ENCODE measurements at places on chromosomes 4 and X.
A peak's percentile ranks its signal among the peaks of the same experiment; 100 is the strongest.

- DNase-seq: no peak
Observed at GRCh38 chr4:187366530-187366929, 629.0 kb upstream of the ZFP42 start.

- DNase-seq: no peak
Observed at GRCh38 chr4:189804894-189805293, 135.8 kb upstream of the FRG1 start.

DNA sequence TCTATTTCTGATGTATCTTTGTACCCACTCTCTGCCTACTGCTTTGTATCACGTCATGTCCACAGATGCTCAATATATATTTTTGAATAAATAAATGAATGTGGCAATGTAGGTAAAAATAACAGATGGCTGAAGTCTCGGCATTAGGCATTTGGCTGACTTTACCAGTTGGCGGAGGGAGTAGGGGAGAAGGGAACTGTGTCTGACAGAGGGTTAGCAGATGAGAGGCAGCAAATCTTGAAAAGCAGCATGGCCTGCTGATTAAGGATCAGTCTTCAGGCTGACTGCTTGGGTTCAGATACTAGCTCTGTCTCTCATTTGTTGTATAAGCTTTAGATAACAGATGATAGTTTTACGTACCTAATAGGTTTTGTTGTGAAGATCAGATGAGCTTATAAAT is 31.9 kb upstream of the RASGEF1B start:
- DNase-seq: no peak

GRCh38 chr4:105344141-105344540 is 129.7 kb downstream of the PPA2 start:
- DNase-seq: no peak

DNA sequence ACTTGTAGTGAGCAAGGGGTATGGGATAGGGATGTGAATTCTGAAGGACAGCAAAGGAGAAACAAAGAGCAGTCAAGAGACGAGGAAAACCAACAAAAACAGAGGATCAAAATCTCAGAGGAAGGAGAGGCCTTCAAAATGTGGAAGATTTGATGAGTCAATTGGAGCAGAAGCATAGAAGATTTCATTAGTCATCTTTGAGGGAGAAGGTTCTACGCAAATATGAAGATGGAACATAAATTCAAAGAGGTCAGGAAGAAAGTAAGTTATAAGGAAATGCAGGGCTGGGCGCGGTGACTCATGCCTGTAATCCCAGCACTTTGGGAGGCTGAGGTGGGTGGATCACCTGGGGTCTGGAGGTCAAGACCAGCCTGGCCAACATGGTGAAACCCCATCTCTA is 35.4 kb downstream of the MID2 start:
- no peak for DNase-seq

DNA sequence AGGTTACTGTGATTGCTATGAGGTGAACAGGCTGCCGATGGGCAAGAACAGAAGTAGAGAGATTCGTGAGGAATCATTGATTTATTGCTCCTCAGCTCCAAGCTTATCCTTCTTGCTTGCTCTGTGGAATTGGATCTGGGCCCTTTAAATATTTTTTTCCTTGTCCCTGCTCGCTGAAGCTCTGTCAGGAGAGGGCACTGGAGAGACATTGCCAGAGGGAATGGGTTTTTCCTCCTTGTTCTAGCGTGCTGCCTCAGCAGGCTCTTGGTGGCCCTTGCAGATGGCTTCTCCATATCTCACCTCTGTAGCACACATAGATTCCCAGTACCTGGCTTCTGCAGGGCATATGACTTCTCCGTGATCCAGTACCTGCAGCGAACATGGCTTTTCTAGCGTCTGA is 67.4 kb downstream of the CNGA2 start:
- DNase-seq: no peak

- DNase-seq: no peak
Observed at GRCh38 chr4:169840554-169840953, 82.8 kb upstream of the HPF1 start.

- no peak for DNase-seq
Observed at GRCh38 chrX:72392042-72392441, 86.3 kb upstream of the CITED1 start.

GRCh38 chrX:47843363-47843762 is 6.7 kb downstream of the ZNF81 start:
- no peak for DNase-seq

DNA sequence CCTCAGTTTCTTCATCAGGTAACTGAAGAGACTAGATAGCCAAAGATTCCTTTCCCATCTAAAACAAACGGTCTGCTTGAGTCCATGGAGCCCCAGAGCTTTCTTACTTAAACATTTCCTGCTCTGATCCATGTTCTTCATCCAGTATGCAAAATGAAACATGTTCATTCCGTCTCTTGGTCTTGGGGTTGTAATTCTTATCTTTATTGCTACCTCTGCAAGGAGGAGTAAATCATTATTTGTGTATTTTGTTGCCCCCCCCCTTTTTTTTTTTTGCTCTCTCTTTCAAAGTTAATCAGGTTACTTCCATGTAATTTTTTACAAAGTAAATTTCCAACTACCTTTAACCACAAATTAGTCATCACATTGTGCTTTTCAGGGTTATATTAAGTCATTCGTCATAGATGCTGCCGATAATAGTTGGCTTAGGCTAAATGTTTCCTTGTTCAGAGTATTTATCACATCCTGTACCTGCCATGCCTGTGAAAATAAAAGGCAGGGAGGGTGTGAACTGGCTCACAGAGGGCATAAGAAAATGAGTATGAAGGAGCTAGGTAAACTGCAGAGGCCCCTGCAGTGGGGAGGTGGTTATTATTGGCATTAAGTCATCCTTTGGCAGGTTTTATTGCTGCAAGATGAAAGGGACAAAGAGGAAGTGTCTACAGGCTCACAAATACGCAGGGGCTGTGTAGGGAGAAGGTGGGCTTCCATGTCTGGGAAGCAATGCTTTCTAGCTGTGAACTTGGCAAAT is 76.7 kb upstream of the HS3ST1 start:
- DNase-seq: peak; percentile 66

DNA sequence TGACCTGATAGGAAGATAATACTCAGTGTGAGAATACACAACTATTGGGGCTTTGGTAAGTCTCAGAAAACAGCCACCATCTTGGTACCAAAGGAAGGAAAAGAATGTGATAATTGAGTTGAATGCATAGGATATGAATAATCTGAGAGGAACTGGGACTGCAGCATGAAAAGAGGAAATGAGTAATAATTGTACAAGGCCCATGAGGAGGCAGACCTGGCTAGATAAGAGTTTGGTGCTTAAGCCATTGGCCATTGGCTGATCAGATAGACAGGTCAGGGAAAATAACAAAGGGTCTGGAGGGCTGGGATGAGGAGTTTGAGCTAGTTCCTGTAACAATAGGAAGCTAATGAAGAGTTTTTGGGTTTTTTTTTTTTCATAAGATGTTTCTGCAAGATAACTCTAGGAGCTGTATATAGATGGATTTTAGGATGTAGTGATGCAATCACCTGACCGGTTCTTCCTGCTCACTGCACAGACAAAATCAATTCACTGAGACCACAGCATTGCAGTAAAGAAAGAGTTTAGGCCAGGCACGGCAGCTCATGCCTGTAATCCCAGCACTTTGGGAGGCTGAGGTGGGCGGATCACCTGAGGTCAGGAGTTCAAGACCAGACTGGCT is 5.3 kb upstream of the TRMT2B start:
- DNase-seq: no peak

- DNase-seq: peak; percentile 75
Observed at GRCh38 chr4:163332526-163333406, at the start of gene NPY1R. NPY1R (minus strand) TSS chr4:163332596; CDS start chr4:163326554, 6,042 bp downstream.

GRCh38 chrX:38221391-38221929 is 789 bp upstream of the SRPX start:
- no peak for DNase-seq

GRCh38 chr4:148633720-148634119 is 191.5 kb upstream of the NR3C2 start:
- DNase-seq: no peak

DNA sequence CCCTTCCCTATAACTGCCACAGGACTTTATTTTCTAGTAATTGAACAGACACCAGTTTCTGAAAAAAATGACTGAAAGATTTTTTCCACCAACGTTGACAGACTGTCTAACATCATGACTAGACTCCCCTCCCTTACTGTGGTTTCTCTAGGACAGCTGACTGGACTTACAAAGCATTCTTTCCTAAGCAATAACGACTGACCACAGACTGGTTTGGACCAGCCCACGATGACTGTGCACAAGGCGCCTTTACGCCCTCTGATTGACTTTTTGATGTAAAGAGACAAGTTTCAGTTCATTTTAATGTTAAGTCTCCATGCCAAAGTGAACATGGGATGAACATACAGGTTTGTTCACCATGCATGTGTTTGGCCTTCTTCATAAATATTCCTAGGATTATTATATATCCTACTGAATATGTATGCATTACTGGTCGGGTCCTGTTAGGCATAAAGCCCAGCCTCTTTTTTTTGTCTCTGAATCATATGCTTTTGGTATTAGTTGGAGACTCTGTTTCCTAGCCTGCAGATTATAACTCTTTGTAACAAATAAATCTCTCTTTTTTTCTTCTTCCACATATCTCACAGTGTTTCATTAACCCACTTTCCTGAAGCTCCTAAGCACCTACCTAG is 50.5 kb upstream of the UGT2B4 start:
- no peak for DNase-seq

DNA sequence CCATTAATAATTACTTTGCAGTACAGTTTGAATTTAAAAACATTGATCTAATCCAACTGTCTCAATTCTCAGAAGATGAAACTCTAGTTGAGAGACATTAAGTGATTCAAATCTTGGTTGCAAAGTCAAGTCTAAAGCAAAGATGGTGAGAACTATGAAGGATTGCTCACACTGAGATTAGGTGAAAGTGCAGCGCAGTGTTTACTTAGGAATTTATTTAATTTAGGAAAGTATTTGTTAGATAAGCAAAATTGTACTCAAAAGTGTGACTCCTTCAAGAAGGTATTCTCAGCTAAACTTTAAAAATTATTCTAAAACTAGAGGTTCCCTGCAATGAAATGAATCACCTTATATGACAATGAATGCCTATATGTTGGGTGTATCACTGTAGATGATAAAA is 454.9 kb downstream of the PDGFC start:
- no peak for DNase-seq

- no peak for DNase-seq
Observed at GRCh38 chr4:110055158-110055768, 142.6 kb downstream of the EGF start.
